ENCODE measurements at places on chromosomes 2 and 18.
A peak's percentile ranks its signal among the peaks of the same experiment; 100 is the strongest.

GRCh38 chr2:116319935-116320334, 1494.6 kb upstream of the DDX18 start:
- no peak for DNase-seq

DNA sequence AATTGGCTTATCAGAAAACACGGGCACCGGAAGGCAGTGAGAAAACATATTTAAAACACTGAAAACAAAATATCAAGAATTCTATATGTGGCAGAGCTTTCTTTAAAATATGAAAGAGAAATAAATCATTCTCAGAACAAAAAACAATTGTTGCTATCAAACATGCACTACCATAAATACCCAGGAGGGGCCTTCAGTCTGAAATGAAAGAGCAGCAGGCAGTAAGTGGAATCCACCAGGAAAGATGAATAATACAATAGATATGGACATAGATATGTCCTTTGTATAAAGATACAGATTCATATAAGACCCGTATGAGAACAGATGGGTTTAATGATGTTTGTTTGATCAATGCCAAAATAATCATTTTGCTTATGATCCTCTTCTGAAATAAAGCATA, 142.0 kb downstream of the TMEM18 start:
- DNase-seq = no peak

DNA sequence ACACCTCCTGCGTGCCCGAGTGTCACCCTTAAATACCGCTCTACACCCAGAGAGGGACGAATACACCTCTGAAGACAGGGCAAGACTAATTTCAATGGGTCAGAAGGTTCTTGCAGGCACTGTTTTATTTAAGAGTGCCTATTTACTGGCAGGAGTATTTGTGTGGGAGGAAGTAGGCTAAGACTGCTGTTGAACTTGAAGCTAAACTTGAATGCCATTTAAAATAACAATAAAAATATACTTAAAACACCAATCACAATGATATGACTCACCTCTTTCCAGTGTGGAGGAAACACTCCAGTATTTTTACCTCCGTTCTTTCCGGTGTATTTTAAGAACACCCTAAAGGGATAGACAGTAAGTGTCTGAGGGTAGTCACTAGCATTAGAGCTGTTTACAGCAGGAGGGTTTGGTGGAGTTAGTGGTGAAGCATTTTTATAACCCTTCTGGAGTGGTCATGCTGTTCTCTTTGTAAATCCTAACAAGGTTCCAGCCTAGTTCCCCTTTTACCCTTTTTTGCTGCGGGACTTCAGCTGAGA, 9.6 kb upstream of the HOXD1 start:
- DNase-seq = no peak

DNA sequence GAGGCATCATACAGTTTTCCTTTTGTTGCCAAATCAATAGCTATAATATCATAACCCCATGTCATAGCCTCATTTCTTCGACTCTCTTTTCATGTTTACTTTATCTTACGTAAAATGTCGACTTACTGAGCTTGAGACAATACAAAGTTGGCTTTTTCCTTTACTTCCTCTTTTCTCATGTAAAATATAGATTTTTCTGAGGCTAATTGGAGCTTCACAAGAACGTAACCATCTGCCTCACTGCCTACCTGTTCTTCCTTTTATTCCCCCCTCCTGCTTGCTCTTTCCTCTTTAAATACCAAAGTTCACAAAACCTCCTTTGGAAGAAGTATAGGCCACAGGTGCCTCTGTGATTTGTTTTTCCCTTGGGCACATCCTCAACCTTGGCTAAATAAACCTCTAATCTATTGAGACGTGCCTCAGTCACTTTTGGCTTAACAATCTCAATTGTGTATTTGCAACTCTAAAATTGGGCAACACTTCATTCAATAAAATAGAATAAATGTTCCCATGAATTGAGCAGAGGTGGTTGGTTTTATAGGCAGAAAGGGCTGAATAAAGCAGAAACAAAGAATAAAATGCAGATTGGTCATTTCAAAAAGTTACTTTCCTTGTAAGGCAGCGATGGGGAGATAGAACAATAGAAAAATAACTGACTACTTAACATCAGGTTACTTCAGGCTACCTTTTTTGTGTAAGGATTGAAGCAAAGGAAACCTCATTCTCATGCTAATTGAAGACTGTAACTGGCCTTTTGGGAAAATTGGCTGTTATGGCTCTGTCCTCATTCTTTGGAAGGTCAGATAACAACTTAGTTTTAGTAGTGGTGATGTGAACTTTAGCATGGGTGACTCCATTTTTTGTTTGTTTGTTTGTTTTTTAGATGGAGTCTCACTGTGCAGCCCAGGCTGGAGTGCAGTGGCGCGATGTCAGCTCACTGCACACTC, 21.3 kb downstream of the COMMD1 start:
- DNase-seq = no peak

GRCh38 chr2:209424199-209424701, 403 bp downstream of the MAP2 start:
- DNase-seq = no peak

DNA sequence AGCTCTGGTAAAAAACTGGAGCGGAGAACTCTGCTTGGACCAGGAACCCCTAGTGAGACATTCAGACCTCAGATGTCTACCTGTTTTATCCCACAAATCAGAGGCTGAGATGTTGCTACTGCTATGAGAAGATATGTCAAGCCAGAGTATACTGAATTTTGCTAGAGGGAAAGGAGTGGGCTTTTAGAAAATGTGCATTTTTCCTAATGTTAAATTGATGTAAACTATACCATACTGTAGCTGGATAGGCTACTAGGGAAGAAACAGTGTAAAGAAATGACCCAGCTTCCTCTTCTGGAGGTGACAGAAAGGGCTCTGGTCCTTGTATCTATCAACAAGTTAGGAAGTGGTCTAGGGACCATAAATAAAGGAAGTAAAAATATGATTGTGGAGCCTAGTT, 65.0 kb downstream of the SLC39A10 start:
- DNase-seq = no peak

GRCh38 chr2:159214325-159214865, 72.1 kb downstream of the WDSUB1 start:
- DNase-seq = no peak

GRCh38 chr18:8771930-8772329, 66.6 kb downstream of the MTCL1 start:
- no peak for DNase-seq

DNA sequence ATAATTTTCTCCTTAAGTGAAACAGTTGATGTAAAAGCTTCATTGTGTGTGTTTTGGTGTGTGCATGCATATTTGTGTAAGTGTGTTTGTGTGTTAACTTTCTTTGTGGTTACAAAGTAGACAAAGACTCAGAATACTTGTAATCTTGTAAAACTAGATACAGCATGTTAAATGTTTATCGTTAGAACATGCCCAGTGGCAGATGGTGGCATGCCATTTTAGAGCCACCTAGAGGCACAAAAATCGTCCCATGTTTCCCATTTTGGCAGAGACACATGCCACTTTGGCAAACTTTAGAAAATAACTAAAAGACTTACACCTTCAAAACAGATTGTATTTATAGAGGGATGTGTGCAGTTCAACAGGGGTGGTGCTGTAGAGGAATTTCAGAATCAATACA, 224.1 kb downstream of the LRP1B start:
- no peak for DNase-seq

- no peak for DNase-seq
Measured at GRCh38 chr2:231469583-231469950, 5.3 kb upstream of the NCL start.

DNA sequence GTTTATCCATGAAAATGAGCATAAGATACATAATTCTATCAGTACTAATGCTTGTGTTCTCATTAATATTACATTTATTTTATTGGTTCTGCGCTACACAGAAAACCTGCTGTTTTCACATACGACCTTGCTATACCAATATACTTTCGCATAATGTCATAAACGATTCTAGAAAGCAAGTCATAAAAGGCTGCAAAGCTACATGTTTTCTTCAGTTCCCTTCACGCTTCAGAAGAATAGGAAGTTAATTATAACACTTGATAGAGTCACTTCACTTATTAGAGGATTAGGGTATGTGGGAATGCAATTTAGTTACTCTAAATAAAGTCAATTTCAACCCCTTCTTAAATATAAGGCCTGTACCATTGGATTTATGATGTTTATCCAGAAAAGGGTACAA, 29.0 kb downstream of the PSME4 start:
- DNase-seq = no peak

GRCh38 chr2:55019526-55020258, 30.6 kb downstream of the RTN4 start:
- no peak for DNase-seq

DNA sequence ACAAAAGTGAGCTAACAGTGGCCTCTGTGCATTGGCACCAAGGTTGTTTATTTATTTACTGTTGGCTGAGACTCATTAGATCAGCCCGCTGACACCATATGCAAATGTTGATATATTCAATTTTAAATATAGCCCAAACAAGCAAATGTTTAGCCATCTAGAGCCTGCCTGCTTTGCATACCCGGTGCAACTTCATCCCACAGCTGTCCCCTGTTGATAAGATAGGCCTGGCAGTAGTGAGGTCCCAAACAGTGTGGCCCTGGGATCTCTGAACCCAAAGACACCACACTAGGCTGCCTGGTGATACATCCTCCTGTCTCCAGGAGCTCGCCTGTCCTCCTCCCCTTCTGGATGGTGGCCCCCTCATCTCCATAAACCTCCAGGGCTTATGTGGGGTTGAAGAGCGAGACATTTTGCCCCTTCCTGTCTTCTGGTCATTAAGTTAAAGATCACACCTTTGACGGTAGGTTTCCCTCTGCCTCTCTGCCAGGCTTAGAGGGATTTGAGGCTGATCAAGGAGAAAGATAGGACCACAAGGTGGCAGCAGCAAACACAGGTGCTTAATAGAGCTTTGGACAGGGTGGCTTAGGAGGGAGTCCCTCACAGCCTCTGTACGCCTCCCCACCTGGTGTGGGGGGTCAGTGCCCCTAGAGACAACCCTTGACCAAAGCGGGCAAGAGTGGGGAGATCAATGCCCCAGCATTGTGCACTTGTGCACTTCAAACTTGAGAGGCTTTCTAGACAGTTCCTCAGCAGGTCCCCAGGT, 23.7 kb upstream of the MYO5B start:
- peak; percentile 21 for DNase-seq

DNA sequence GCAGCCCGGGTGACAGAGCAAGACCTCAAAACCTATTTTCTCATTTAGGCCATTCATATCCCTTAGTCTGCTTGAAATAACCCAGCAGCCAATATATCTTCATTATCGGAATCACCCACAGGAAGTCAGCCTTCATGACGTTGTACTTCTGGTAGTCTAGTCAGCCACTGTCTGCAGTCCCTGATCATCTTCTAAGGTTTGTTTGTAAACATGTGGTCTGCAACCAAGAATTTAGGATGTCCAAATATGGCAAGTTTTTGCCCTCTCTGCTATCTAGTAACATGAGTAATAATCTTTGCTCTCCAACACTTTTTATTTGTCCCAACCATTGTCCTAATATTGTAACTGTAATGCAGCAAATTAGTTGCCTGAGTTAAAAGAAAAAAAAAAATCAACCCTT, 92.5 kb downstream of the PRPF40A start:
- DNase-seq = no peak

- no peak for DNase-seq
Measured at GRCh38 chr2:66582104-66582986, 147.4 kb downstream of the MEIS1 start.

GRCh38 chr2:192265751-192266150, 71.0 kb upstream of the TMEFF2 start:
- DNase-seq = no peak

- no peak for DNase-seq
Measured at GRCh38 chr2:48210189-48210588, 303.9 kb upstream of the FBXO11 start.

DNA sequence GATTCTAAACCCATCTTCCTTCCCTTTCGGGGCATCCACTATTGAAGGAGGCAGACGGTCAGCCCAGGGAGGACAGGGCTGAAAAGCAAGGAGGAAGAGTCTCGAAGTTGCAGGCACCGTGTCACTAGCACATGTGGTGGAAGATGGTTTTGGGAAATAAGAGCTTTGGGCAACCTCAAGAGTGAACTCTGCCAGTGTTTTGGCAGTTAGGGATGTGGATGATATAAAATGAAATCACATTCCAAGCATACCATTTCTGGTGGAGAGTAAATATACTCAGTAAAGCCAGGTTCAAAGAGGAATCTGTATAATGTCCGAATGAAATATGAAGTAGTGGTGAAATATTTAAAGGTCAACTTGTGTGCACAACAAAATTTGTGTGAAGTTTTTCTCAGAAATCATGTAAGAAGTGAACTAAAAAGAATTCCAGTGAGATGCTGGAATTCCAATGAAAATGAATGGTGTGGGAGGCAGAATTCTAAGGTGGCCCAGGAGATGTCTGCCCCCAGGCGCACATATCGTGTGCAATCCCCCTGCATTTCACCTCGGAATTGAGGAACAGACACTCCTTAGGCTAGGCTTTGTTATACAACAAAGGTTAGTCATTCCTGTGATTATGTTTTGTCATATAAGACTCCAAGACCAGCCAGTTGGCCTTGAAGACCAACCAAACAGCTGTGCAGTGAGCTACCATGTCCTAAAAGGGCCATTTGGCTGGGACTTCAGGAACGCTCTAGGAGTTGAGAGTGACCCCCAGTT, 147.1 kb downstream of the SH3BP4 start:
- DNase-seq = no peak

DNA sequence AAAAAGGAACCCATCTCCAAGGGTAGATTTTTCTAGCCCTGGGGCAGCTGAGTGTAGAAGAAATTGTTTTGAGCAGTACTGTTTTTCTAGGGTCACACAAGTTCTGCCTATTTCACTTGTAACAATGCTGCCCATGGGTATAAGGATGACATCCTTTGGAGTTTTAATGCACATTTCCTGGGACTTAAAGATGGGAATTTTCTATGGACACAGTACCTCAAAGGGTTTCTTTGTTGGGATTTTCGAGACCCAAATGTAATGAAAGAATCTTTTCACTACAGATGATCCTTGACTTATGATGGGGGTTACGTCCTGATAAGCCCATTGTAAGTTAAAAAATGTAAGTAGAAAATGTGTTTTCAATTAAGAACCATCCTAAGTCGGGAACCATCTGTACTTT, 31.8 kb downstream of the CDC42EP3 start:
- DNase-seq = no peak

- no peak for DNase-seq
Measured at GRCh38 chr2:72765997-72766609, 59.7 kb downstream of the EXOC6B start.

GRCh38 chr2:38935568-38936172, 46.0 kb downstream of the ARHGEF33 start:
- no peak for DNase-seq

GRCh38 chr2:230202430-230203109, 17.2 kb downstream of the SP110 start:
- DNase-seq = peak; percentile 36

Data from activated naive CD4-positive, alpha-beta T cell treated with Interleukin-2 at 50 U/mL for 16 hours (primary cell).